ENCODE measurements at places on chromosomes 4 and X.

- no peaks in the 10 kb centered on the region for H3K4me1 ChIP-seq
- no peaks in the 10 kb centered on the region for H3K36me3 ChIP-seq
- H3K27me3 ChIP-seq, result peaks cover 20% of the 10 kb centered on the region
- no peak overlapping the region for H3K4me3 ChIP-seq
- DNase-seq, result no peak
Measured at GRCh38 chr4:27089186-27089585, 228.5 kb downstream of the STIM2 start.

- H3K27ac ChIP-seq, result no peak overlapping the region
- no peaks in the 10 kb centered on the region for H3K4me1 ChIP-seq
- H3K27me3 ChIP-seq, result peaks cover 4% of the 10 kb centered on the region
- no peak overlapping the region for H3K4me3 ChIP-seq
- no peak for DNase-seq
Measured at GRCh38 chrX:100700809-100701208, 31.1 kb downstream of the SYTL4 start.

- no peaks in the 10 kb centered on the region for H3K4me1 ChIP-seq
- H3K4me3 ChIP-seq, result no peak overlapping the region
- no peak for DNase-seq
- peaks cover 2% of the 10 kb centered on the region for H3K27me3 ChIP-seq
Measured at GRCh38 chr4:8245884-8246833, 23.4 kb upstream of the HTRA3 start.

- H3K27me3 ChIP-seq, result peaks cover 9% of the 10 kb centered on the region
- H3K4me3 ChIP-seq, result no peak overlapping the region
- H3K4me1 ChIP-seq, result peaks cover 29% of the 10 kb centered on the region
- H3K27ac ChIP-seq, result no peak overlapping the region
Measured at GRCh38 chr4:123621072-123621705, 224.6 kb downstream of the SPRY1 start.

DNA sequence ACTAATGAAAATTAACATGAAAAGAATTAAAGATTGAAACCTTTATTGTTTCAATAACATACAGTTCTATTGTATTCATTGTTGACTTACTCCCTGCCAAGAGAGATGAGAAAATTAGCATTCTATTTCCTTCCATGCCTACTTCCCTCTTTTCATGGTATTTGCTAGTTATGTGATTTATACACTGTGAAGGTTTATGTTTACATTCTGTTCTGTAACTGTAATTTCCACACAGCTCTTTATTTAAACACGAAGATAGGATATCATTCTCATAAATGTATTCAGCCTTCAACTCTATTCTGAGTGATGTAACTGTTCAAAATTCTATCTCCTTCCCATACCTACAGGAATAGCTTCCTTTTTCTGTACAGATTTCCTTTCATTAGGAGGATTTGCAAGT lies 6.6 kb downstream of the CCDC110 start:
- peaks cover 32% of the 10 kb centered on the region for H3K27me3 ChIP-seq
- H3K4me1 ChIP-seq, result no peaks in the 10 kb centered on the region
- no peak overlapping the region for H3K4me3 ChIP-seq
- H3K36me3 ChIP-seq, result no peaks in the 10 kb centered on the region
- no peak overlapping the region for H3K27ac ChIP-seq

GRCh38 chr4:156594624-156595023 lies 377.0 kb downstream of the PDGFC start:
- H3K36me3 ChIP-seq, result no peaks in the 10 kb centered on the region
- no peaks in the 10 kb centered on the region for H3K4me1 ChIP-seq
- no peak overlapping the region for H3K27ac ChIP-seq
- no peaks in the 10 kb centered on the region for H3K27me3 ChIP-seq
- no peak for DNase-seq

DNA sequence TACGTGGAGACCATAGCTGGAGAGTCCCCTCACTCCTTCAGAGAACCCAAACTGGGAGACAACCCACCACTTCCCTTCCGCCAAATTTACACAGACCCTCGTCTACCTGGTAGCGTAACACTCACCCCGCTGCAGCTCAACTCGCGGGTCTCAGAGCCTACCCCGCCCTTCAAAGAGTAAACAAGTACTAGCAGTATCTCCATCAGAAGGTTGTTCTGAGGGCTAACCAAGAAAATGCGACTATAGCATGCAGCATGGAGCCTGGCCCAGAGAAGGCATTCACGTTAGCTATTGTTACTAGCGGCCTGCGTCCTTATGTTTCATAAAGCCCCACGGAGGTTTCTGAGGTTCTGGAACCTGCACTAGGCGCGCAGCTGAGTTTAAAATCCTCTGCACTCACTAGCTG lies 531 bp upstream of the MANBA start:
- H3K27ac ChIP-seq, result peak overlapping the region; percentile 49
- peaks cover 31% of the 10 kb centered on the region for H3K4me1 ChIP-seq
- peaks cover 13% of the 10 kb centered on the region for H3K27me3 ChIP-seq

- no peak overlapping the region for H3K27ac ChIP-seq
- no peak overlapping the region for H3K4me3 ChIP-seq
- no peak for DNase-seq
- no peaks in the 10 kb centered on the region for H3K4me1 ChIP-seq
Measured at GRCh38 chr4:92872604-92873003, 568.8 kb downstream of the GRID2 start.
